Activated naive CD4-positive, alpha-beta T cell treated with anti-CD3 and anti-CD28 coated beads, Interleukin-2, amount 10 ng/mL, durations not matched to agents 7 days and 5 days (primary cell): ENCODE measurements at places on chromosomes 13 and 19.
A peak's percentile ranks its signal among the peaks of the same experiment; 100 is the strongest.

DNA sequence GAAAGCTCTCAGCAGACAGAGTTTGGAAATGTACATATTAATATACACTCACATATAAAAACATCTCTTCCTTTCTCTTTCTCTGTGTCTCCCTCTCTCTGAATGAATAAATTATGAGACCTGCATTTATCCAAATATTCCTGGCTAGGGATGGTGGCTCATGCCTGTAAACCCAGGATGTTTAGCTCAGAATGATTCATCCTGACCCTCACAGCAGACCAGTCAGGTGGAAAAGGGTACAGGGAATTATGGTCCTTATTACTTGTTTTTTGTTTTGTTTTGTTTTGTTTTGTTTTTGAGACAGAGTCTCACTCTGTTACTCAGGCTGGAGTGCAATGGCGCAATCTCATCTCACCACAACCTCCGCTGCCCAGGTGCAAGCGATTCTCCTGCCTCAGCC, 71.1 kb downstream of the ZNF429 start:
- no peak for DNase-seq

DNA sequence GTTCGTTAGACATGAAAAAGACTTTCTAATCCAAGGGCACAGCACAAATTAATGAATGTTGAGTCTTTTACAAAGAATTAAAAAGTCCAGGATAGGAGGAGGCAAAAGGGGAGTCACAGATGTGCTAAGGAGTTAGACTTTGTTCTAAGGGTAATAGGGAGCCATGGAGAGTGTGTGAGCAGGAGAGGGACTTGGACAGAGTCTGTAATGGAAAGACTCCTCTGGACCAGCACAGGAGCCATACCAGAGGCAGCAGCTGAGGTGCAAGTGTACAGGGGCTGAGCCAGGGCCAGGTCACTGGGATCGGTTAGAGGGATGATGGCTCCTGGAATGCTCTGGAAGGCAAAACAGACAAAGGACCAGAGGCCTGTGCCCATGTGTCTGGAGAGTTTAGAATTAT, 10.5 kb downstream of the GTPBP3 start:
- DNase-seq = no peak

- no peak for DNase-seq
Observed at GRCh38 chr13:76684336-76684735, 201.9 kb downstream of the KCTD12 start.

- DNase-seq = no peak
Observed at GRCh38 chr19:10209315-10209714, 14.6 kb upstream of the DNMT1 start.

DNA sequence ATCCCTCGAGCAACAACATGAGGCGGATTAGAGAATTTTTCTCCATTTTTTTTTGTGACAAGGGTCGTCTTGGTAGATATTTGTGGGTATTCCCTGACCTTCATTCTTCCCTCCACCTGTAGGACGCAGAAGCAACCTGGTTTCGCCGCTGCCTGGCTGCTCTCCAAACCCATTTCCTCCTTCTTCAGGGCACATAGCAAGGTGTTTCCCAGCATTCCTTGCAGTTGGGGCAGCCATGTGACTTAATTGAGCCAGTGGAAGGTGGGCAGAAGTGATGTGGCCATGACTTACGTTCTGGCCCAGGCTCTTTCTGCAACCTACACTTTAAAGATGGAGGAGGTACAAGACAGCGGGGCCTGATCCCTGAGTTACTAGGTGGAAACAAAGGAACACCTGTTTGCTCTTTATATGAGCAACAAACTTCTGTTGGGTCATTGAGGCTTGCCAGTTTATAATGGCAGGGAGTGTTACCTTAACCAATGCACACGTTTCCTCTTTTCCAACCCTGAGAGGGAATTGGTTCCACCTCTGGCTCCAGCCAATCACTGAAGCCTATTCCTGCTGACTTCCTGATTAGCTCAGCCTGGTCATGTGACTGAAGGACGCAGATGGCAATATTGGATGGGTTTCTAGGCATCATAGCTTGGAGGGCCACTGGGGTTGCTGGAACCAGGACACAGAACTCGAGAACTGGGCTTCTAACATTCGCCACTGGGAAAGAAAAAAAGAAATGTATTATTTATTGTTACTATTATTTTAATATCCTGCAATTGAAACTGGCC, 30.8 kb upstream of the ZNRF4 start:
- DNase-seq = no peak

- DNase-seq = peak; percentile 32
Observed at GRCh38 chr13:32310134-32310706, 4.9 kb downstream of the ZAR1L start.

GRCh38 chr13:67966065-67966464, 735.9 kb upstream of the PCDH9 start:
- no peak for DNase-seq

DNA sequence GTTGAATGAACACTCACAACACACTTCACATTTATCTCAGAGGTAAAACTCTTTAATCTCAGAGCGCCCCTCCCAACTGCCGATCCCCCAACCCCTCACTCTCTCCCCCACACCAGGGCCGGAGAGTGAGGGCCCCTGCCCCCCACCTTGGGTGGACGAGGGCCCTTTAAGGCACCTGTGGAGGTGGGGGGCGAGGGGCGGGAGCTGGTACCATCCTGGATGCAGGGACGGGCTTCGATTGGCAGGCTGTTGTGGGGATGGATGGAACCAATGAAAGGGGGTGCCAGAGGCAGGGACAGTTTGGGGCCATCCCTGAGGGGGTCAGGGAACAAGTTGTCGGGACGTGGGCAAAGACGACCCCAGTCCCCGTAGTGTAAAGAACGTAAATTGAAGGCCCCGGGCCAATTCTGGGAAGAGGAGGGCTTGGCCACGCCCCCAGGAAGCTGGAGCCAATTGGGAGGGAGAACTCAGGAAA, 1.7 kb upstream of the PNKP start:
- DNase-seq = no peak
